Left renal cortex interstitium (tissue), 4 donors: ENCODE measurements at places on chromosomes 2 and 18. TPM values are rescaled to one million over a fixed set of nuclear protein-coding genes. Genes with fewer than 3 reads are reported as not detected.

- no peak for DNase-seq
Measured at GRCh38 chr18:40283560-40283959, 1671.5 kb upstream of the PIK3C3 start.

- DNase-seq: no peak
Measured at GRCh38 chr18:8525692-8526091, 83.5 kb upstream of the RAB12 start.

- DNase-seq: no peak
Measured at GRCh38 chr2:149100739-149101699, 62.5 kb downstream of the LYPD6B start.

DNA sequence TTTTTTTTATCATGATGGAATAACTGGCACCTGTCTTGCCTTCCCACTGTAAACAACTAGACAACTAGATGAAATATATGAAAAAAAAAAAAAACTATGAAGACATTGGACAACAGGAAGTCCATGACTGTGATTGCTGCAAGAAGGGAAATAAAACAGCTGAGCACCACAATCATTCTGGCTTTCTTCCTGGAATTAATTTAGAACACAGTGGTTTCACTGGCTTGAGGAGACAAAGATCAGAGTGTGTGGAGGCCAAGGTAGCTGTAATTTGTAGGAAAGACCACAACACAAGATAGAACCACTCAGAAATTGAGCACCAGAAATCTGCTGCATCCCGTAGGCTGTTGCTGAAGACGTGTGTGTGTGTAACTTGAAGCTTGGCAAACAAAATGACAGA lies 121.1 kb upstream of the PID1 start:
- DNase-seq: no peak

STARD7 gene
- 146 TPM for polyA plus RNA-seq

GRCh38 chr2:225693259-225693658 lies 293.7 kb downstream of the NYAP2 start:
- DNase-seq: no peak

DNA sequence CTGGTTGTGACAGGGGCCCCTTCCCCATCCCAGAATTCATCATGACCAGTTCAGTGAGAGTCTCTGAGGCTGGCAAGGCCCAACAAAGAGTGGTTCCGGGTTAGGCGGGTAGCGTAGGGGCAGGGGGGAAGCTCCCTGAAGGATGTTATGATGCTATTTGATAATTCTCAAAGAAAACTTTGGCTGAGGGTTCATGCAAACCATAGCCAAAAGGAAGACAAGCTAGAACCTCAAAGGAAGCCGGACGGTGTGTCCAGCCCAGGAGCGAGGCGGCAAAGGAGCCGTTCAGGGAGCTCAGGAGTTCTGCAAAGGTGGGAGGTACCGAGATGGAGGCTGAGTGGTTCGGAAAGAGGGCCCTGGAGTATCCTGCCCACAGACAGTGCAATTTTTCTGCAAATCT lies 226.8 kb upstream of the RAB6C start:
- DNase-seq: no peak

RASGRP3 gene
- 15.7 TPM for polyA plus RNA-seq

ALPG gene
- polyA plus RNA-seq: not detected

- no peak for DNase-seq
Measured at GRCh38 chr2:60882971-60883753, 1.8 kb downstream of the REL start.

SPDYA gene
- polyA plus RNA-seq: 3.6 TPM

DNA sequence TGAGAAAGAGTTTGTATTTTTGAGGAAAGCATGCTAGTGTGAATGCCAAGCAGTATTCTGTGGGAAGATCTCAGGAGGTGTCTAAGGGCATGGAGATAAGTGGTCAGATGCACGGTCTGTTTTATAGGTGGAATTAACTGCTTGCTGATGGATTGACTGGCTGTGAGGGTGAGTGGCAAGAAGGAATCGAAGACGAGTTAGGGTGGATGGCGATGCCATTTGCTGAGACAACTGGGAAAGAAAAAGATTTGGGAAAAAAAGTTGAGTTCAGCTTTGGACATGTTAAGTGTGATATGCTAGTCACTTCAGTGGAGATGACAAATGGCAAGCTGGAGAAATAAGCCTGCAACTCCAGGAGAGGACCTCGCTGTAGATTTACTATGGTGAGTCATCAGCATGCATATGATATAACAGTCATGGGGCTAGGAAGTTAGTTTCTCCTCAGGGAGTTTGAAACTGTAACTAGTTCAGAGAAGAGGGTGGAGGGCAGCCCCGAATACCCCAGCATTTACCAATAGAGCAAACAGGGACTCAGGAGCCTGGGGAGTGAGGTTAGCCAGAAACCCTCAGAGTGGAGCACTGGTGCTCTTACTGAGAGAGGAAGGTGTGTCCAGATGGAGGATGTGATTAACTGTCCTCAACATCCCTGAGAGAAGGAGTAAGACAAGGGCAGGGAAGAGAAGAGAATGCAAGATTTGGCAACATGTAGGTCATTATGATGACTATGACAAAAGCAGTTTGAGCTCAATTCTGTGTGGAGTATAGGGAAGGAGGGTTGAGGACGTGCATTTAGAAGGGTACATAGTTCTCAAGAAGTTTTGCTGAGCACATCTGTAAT lies 2.0 kb upstream of the HK2 start:
- no peak for DNase-seq

DNA sequence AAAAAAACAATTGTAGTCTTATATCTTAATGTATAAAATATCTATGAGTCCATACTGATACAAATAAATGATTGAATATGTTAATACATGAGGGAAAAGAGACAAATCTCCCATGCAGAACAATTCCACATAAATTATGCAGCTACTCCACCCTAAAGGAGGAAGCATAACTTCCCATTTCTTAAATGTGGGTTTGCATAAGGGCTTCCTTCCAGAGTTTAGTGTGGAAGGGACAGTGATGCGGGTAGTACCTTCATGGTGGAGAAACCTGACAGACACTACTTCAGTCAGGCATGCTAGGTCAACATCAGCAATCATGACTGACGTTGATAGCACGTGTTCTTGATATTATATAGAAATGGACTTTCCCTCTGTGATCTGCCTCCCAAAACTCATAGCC lies 146.9 kb upstream of the STON1 start:
- DNase-seq: no peak

DNA sequence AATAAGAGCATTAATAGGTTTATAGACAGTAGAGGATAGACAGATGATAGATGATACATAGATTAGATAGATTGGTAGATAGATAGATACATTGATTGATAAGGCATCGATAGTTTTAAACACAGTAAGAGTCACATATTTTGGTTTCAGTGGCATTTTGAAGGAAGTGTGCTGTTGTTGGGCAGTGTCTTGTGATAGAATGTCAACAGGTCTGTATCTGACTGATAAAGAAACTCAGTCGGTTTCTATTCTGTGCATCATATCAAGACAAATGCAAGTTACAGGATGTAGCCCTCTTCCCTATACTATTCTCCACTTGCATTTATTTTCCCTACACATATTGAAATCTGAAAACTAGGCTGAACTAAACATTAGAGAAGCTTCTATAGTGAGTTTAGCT lies 1229.0 kb upstream of the ZEB2 start:
- no peak for DNase-seq

LRP1B gene
- 0.90 TPM for polyA plus RNA-seq

GRCh38 chr2:206480161-206480560 lies 36.8 kb downstream of the ADAM23 start:
- DNase-seq: no peak

DNA sequence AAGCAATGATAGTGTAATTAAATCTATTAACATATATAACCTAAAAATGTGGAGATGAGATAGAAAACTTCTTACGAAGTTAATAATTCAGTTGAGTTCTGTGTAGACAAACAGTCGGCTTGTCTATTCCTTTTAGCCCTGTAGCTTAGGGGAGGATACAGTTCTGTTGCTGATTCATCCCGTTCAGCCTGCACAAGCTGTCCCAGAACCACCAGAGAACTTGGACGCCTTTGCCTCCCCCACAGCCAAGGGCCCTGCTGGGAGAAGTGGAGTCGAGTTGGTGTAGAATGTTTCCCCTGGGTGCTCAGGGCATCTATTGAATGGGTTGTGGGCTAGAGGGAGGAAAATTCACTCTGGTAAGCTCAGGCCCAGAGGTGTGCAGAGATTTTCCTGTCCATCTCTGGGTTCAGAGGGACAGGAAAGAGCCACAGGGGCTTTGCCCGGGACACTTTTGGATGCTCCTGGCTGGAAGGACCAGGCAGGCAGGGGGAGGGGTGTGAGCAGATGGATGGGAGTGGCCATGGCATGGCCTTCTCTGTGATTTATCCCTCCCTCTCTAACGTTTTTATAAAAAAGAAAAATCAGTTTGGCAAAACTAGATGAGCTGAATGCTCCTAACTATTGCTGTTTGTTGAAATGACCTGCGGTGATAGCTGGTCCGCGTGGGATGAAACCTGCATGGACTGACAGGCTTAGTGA lies 42.8 kb upstream of the GALR1 start:
- DNase-seq: no peak

DNA sequence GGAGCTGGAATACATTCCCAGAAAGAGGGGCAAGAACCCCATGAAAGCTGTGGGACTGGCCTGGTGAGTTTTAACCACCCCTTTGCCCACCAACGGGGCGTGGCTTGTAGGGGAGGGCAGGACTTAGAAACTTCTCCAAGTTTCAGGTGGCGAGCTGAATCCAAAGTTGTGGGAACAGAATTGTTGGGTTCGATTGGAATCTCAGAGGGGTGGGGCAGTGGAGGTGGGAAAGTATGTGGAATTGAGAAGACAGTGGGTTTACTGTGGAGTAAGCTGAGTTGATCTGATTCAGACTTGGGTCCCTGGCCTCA lies 1.1 kb downstream of the PNKD start:
- no peak for DNase-seq

CHRNG gene
- 2.0 TPM for polyA plus RNA-seq

DNA sequence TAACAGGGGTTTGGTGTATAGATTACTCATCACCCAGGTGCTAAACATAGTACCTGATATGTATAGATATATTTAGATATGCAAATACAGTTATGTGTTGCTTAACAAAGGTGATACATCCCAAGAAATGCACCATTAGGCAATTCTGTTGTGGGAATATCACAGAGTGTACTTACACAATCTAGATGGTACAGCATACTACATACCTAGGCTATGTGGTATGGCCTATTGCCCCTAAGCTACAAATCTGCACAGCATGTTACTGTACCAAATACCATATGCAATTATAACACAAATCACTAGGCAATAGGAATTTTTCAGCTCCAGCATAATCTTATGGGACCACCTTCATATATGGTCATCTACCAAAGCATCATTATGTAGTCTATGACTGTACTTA lies 43.5 kb upstream of the NPAS2 start:
- no peak for DNase-seq

DNA sequence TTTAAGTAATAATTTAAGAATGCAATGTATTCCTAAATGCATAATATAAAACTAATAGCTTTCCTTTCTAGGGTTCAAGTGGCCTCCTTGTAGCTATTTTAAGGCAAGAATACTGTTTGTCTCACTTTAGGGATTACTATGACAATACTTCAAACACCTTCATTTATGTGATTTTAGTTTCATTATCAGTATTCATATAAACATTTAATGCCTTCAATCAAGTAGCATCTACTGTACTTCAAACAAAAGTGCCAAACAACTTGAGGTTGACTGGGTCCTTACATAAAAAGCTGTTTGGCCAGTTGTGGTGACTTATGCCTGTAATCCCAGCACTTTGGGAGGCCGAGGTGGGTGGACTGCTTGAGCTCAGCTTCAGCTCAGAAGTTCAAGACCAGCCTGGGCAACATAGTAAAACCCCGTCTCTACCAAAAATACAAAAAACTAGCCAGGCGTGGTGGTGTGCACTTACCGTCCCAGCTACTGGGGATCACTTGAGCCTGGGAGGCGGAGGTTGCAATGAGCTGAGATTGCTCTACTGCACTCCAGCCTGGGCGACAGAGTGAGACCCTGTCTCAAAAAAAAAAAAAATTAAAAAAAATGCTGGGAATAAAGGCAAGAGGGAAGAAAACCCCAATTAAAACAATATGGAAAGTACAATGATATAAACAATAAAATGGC lies 9.3 kb downstream of the MEX3C start:
- no peak for DNase-seq

ITM2C gene
- polyA plus RNA-seq: 848 TPM

DNA sequence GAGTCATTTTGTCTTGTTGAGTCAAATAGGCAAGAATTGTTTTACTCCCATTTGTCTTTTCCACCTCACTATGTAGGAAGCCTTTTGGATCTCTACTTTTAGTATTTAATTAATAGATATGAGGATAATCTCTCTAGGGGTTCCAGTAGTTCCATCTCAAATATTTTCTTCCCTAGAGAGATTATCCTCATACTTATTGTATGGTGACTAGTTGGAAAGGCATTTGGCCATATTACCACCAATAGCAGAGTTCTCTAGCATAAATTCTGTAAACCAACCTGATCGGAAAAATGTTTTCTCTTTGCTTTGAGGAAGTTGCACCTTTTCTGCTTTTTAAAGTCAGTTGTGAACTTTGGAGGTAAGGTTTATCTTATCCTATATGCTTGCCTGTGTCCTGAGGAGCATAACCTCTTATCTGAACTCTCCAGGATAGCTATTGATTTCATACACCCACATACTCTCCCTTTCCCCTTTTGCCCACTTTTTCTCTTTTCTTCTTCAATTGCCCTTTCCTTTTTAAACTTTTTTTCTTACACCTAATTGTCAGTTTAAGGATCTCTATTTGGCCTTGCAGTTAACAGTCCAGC lies 100.8 kb downstream of the GALNT1 start:
- DNase-seq: no peak

C2orf78 gene
- polyA plus RNA-seq: not detected

GRCh38 chr2:102256874-102257462 lies 54.4 kb upstream of the IL1RL1 start:
- no peak for DNase-seq

GRCh38 chr2:14675489-14675888 lies 43.0 kb downstream of the LRATD1 start:
- DNase-seq: no peak

DNA sequence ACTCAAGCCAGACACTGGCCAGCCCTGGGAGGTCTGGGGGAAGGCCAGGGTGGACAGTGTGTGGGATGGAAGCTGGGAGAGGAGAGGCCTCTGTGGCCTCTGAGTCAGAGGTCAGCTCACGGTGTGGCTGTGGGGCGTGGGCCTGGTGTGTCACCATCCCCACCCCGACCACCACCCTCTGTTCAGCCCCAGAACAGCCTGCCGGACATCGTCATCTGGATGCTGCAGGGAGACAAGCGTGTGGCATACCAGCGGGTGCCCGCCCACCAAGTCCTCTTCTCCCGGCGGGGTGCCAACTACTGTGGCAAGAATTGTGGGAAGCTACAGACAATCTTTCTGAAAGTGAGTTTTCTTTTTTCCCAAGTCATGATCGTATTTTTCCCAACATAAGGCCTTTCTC lies 110.5 kb downstream of the DYSF start:
- no peak for DNase-seq
